Stimulated activated CD4-positive, alpha-beta T cell treated with anti-CD3 and anti-CD28 coated beads, Interleukin-15, amount 100 ng/mL, for 48 hours (primary cell): ENCODE measurements at places on chromosomes 7 and 10.

DNA sequence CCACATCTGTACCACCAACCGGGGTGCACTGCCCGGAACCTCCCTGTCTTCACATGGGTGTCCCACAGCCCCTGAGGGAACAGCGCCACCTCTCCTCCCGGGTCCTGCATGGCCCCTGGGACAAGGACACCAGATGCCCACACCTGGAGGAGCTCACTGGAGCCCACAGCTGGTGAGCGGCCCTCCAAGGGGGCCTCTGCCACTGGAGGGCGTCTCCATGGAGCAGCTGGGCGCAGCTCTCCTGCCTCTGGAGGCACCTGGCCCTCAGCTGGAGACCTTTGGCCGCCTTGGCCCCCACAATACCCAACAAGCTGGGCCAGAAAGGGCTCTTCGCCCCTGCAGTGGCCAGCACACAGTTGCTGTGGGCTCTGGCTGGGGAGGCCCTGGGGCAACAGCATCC, 7.3 kb upstream of the NKX6-2 start:
- DNase-seq = no peak

GRCh38 chr10:109744020-109744419, 179.3 kb downstream of the XPNPEP1 start:
- no peak for DNase-seq

DNA sequence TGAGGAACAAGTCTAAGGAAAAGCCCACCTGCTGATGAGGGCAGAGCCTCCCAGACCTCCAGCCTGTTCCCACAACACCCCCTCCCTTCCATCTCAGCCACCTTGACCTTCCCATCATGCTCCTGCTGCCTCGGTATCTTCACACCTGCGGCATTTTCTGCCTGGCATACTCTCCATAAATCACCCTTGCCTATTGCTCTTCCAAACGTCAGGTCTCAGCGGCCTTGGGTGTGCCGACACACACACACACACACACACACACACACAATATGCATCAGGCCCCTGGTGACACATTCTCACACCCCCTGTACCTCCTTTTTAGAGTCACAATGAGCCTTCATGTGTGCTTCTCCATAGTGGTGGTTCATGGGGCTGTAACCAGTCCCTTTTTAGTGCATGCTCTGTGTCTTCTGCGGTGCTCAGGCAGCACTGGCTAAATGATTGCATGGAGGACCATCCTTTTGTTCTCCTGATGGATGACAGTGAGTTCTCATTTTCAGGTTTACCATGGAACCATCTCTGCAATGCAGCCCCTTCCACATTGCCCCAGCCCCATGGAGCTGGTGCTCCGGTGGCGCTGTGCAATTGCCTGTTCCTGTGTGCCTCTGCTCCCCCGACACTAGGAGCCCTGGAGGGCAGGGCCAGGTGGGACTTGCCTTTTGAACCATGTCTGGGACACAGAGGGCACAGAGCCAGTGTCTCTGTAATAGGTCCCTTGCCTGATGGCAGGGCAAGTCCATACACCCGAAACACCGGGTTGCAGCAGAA, 4.5 kb downstream of the ADIRF start:
- no peak for DNase-seq

- DNase-seq = no peak
Observed at GRCh38 chr7:36082910-36083309, 70.1 kb upstream of the EEPD1 start.

DNA sequence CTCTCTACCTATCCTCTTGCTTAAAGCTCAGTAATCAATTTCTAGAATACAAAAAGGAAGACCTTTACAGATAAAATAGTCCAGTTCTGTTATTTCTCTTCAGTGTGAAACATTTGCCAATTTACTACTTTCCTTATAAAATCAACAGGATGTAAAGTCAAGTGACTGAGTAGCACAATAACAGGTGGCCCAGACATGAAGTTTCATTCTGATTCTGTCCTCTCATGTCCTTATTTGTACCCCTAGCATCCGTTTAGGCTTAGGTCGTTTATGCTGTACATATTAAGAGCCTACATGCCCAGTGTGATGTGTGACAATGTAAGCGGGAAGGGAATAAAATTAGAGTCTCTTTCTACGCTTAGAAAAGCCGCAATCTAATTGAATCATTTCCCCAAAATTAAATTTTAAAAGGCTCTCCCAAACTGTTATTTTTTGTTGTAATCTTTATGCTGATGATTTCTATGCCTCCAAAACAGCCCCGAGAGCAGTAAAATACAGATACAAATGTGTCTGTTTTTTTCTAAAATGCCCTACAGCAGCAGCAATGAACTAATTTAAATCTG, 29.1 kb downstream of the EPC1 start:
- no peak for DNase-seq

- DNase-seq = no peak
Observed at GRCh38 chr10:100784126-100784525, 38.7 kb downstream of the PAX2 start.

- no peak for DNase-seq
Observed at GRCh38 chr10:52443419-52444388, 129.6 kb downstream of the DKK1 start.

DNA sequence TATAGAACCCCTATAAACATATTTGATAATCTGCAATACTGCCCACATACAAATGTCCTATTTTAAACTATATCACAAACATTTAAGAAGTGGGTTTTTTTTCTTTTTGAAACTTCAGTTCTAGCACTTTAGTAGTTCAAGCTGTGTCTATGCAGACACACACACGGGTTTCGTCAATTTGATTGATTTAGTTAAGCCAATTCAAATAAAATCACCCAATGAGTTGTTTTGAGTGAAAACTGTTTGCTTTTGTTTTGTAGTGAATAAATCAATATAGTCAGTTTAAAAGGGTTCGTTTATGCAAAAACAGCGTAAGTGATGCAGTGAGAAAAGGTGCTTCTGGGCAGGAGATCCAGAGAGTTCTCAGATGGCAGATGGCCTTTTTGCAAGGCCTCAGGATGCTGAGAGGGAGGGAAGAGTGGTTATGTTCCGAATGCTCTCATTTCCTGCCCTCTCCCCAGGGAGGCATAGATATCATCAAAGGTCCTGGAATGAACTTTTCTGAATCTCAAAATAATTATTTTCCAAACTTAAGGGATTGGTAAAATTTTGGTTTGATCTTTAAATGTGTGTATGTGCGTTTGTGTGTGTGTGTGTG, 102.7 kb downstream of the AGMO start:
- DNase-seq = no peak

DNA sequence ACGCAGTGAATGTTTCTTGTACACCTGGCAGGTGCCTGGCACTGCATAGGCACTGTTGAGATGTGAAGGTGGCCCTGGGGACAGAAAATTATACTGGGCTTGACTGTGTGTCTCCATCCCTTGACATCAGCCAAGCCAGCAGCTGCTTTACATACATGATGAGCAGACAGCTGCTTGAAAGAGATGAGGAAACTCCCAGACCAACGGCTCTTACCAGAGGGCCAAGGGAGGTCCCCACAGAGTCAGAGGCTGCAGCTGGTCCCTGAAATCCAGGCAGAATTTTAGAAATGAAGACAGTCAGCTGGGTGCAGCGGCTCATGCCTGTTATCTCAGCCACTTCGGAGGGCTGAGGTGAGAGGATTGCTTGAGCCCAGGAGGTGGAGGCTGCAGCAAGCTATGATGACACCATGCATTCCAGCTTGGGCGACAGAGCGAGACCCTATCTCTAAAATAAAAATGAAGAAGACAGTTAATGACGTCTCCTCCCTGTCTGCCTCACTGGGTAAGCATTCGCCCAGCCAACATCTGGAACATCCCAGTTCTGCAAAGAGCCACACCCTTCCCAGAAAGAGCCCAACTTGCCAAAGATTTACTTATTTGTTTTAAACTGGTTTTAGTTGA, 17.6 kb downstream of the LIMK1 start:
- no peak for DNase-seq

- no peak for DNase-seq
Observed at GRCh38 chr10:125708971-125709503, 10.5 kb upstream of the EDRF1 start.

- no peak for DNase-seq
Observed at GRCh38 chr10:11629731-11630130, 18.3 kb upstream of the USP6NL start.

- DNase-seq = no peak
Observed at GRCh38 chr7:38628630-38629385, 2.4 kb downstream of the AMPH start.
